ENCODE measurements at places on chromosomes 12 and 14.

DNA sequence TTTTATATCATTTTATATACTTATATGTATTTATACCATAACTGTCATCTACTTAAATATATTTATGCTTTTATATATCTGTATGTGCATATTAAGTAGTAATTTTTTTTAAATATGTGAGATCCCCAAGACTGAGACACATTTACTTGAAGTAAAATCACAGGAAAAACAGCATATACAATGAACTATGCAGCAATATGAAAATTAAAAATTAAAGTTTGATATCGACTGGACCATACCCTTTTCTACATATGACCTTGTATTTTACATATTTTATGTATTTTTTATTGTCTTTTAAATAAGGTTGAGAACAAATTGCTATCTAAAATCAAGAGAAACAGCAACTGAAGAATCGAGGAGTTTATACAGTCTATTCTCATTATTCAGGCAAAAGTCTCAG, 50.0 kb downstream of the TSPAN19 start:
- no peak for DNase-seq

DNA sequence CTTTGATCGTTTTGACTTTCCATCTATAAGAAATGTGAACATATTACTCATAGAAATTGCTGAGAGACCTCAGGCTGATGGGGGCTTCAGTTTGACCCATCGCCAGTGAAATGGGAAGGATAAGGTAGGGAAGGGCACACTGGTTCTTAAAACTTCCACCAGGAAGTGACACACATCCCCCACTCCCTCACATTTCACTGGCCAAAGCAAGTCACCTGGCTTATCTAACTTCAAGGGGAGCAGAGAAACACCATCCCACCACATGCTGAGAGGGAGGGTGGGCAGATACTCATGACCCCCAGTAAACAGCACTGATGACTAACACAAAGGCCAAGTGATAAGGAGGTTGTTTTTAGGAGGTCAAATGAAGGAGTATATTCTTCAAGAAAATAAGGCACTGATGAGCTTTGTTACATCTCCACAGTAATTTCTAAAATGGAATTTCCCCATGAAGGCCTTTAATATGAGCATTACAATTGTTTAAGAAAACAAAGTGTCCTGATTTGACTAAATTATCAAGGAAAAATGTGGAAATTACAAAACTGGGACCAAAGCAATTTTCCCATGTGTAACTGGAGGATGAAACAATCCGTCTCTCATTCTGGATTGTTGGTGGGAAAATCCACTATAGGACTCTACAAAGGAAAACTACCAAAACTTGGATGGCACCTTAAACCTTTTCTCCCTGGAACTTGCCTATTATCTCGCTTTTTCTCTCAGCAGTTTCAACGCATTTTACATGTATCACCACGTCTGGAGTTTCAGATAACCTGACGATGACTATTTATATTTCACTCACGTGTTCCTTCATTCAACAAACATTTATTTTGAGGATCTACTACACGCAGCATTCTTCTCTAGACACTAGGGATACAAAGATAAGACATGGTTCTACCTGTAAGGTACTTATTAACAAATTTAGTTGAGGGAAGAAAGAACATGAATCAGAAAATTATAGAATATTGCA, 91.8 kb upstream of the EEA1 start:
- DNase-seq, result no peak

- no peak for DNase-seq
These were observed 64.1 kb upstream of the TSPAN11 start for GRCh38 chr12:30862486-30862885.

DNA sequence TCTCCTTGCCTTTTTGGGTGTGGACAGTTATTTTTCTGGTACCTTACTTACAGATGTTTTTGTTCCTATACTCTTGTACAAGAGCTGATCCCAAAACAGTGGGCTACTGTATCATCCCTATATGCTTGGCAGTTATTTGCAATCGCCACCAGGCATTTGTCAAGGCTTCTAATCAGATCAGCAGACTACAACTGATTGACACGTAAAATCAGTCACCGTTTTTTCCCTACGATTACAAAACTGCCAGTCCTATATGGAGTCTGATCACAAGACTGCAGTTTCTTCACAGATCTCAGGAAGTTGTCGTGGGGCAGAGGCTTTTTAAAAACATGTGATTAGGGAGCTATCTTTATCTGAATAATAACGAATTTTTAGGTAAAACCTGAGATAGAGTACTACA, 1.3 kb downstream of the LYSET start:
- no peak for DNase-seq

GRCh38 chr12:115871714-115872113, 405.8 kb downstream of the MED13L start:
- DNase-seq, result no peak

- DNase-seq, result no peak
These were observed 15.4 kb upstream of the GTF2A1 start for GRCh38 chr14:81236138-81236537.

- no peak for DNase-seq
These were observed 197.8 kb downstream of the TTC8 start for GRCh38 chr14:89022274-89022673.

Data from mesenteric fat pad (tissue), 1 donor.